ENCODE measurements at places on chromosomes 16 and 17.

DNA sequence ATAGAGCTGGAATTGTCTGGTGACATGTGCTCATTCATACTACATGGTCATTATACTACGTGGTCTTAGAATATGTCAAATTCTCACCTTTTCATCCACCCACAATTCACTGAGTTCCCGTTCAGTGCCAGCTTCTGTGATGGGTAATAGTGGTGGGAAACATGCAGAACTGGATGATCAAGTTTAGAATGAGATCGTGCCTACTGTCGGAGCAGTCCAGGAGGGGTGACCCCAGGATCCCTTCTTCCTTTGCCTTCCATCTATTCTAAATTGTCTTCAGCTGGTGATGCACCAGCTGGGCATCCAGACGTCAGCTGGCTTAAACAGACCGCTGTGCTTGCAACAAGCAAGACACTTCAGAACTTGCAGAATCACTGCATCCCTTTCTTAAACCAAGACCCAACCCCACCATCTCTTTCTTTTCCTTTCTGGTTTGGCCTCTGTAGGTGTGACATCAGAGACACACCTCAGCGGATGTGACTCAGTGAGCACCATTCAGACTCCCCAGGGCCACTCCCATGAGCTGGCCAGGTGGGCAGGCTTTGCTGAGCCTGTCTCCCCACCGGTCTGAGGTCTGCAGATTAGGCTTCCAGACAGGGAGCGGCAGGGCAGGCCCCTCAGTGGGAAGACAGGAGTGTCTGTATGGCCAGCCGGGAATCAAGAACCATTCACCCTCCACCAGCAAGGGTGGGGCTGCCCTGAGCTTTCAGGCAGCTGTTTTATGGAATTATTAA lies 18.1 kb downstream of the C17orf100 start:
- no peak for DNase-seq

DNA sequence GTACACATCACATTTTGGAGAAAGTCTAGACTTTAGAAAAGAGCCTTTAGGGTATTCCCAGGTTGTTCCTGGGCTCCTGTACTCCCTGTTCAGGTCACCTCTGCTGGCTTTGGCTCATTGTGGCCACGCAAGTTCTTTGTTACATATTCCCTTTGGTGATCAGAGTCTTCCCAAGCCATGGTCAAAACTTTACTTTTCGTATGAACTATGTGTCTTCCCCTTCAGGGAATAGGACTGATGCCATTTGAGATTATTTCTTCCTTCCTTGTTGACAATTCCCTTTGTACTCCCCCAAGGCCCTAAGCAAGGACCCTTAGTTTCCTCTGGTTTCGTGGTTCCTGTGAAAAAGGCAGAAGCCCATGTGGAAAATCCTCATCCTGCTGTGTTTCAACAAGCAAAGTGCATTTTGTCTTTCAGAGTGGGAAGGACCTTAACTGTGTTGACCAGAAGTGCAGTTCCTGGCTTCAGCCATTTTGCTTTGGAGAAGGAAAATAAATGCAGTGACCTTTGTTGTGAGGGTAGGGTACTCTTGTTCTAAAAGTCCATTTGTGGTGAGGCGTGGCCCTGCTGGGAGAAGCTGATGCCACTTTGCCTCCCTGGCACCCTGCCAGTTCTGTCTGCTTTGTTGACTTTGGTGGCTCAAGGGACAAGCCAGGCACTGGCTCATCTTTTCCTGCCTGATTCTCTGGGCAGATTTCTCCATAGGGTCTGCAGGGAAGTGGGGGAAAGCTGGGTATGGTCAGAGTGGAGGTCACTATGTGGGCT lies 55.1 kb downstream of the ZNRF1 start:
- peak; percentile 85 for DNase-seq

GRCh38 chr17:80164185-80164584 lies 5.6 kb upstream of the CARD14 start:
- no peak for DNase-seq

GRCh38 chr16:81684242-81684837 lies 94.8 kb upstream of the PLCG2 start:
- no peak for DNase-seq

GRCh38 chr17:68539548-68540467 lies 27.6 kb downstream of the PRKAR1A start:
- DNase-seq = no peak

GRCh38 chr16:81778861-81779535 lies at the start of gene PLCG2:
TSS of gene PLCG2 (plus strand) at chr16:81779291. CDS start at chr16:81785990, 6,699 bp downstream.
- DNase-seq = peak; percentile 70

- DNase-seq = no peak
Measured at GRCh38 chr17:78290721-78291120, 59.3 kb downstream of the TMEM235 start.

- DNase-seq = no peak
Measured at GRCh38 chr17:68205808-68206720, 41.8 kb upstream of the AMZ2 start.

- DNase-seq = no peak
Measured at GRCh38 chr17:16924696-16925440, 47.0 kb downstream of the TNFRSF13B start.

DNA sequence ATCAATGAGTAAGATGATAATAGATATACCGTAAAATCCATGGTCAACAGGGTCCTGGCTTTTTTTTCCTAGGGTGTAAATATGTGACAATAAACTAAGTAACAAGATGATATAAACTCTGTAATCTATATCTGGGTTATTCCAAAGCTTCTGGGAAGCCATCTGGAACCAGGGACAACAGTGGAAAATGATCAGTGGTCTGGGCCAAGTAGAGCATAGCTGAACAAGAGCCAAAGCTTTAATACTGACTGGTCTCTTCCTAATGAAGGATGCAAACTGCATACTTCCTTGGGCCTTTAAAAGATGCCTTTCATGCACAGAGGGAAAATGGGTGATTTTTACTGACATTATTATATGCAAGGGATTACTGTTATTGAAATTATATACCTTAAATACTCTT lies 8.9 kb downstream of the CA10 start:
- DNase-seq = no peak

GRCh38 chr17:2755891-2756724 lies 6.7 kb upstream of the CCDC92B start:
- no peak for DNase-seq

- no peak for DNase-seq
Measured at GRCh38 chr16:72829846-72830775, 217.8 kb downstream of the ZFHX3 start.

- peak; percentile 89 for DNase-seq
Measured at GRCh38 chr17:66191593-66192377, at the start of gene CEP112. TSS of gene CEP112 (minus strand) at chr17:66192133.

DNA sequence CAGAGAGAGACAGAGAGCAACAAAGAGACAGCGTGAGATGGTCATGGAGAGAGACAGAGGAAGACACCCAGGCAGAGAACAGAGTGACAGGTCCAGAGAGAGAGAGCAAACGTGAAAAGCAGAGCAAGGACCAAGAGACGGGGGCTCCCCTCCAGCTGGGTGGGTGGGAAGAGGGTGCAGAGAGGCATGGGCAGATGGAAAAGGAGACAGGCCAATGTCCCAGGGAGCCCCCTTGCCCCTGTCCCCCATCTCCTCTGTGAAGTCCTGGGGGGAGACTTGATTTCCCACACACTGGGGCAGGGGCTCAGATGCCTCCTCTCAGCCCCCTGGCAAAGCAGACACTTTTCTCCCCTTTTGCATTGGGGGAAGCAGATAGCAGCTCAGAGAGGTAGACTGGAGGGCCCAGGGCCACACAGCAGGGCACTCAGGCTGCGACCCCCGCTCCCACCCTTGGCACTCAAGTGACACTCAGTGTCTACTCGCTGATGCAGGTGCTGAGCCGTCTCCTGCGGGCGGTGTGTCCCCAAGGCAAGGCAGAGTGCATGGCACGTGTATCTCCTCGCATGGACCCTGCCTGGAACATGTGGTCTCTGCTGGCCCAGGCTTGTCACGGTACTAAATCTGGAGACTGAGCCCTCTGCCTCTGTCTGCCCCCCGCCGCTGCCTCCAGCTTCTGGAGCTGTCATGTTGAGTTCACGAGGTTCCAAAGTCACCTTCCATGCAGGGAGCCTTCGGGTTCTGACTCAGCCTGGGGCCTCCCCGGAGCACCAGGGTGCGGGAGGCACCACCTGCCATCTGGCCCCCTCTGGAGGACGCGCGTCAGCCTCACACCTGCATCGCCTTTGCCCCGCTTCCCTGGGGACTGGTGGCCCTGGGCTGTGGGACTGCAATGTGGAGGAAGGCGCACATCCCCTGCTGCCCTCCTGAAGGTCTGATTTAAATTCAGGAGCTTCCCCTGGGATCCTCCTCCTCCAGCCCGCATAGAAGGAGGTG lies 215.9 kb upstream of the GSE1 start:
- peak; percentile 82 for DNase-seq

- peak; percentile 34 for DNase-seq
Measured at GRCh38 chr17:75036643-75037268, 10.0 kb downstream of the ATP5PD start.
